Left ventricle myocardium superior (tissue), 1 donor: ENCODE measurements at places on chromosomes 4 and X.

DNA sequence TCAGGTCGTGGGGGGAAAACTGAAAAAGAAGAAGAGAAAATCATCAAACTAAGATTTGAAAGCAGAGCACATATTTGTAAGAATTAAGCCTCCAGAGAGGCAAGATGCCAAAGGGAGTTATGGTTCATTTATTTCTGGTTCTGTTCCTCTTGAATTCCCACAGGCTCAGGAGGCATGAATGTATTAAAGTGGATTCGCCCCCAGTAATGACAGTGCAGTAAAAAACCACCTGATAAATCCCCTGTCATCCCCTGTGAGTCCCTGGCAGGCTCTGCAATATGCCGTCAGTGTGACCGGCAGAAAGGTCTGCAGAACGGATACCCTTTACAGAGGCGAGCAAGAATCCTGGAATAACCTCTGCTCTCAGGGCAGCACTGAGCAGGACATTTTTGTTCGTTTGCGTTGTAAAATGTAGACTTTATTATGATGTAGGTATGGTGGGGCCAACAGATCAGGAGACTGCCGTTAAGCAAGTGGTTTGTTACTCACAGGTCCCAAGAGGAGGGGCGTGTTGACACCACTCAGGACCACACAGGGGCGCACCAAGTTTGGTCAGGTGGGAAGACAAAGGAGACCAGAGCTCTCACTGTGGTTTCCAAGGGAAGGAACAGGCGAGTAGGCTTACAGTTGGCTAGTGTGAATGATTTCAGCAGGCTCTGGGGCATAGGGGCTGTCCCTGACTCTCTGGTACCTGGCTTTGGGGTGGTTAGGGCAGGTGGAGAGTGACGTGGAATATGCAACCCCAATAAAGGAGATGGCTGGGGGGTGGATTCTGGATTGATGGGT, 75.3 kb downstream of the DHRSX start:
- no peak for DNase-seq

GRCh38 chr4:40856277-40856839, 106.6 kb downstream of the NSUN7 start:
- DNase-seq: no peak

- DNase-seq: no peak
Observed at GRCh38 chr4:4720646-4721045, 138.8 kb upstream of the MSX1 start.

DNA sequence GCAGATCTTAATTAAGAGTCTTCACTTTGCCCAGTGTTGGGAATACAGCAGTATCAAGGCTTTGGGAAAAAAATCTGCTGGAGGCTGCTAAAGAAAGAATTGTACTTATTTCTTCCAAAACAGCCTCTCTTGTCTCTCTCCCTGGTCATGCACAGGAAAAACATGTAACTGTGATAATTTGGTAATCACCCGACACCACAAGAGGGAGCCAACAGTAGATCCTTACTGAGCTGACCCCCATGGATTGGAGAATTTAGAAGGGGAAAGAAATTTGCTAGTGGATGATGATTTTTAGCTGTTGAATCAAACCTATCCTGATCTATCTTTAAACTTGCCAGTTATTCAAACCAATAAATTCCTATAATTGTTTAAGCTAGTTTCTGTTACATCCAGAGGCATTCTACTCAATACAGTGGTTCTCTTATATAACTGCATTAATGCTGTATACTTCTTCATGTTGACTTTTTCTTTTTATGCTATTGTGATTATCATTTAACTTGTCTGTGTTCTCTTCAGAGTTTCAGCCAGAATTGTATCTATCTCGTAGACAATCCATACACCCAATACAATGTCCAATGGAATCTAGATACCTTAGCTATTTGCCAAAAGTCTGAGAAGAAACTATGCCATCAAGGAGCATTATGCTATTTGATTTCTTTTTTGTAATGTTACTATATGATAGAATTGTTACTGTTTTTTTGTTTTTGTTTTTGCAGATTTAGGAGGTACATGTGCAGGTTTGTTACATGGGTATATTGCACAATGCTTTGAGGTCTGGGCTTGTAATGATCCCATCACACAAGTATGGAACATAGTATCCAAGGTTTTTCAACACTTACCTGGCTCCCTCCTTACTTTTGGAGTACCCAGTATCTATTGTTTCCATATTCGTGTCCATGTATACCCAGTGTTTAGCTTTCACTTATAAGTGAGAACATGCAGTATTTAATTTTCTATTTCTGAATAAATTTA, 31.3 kb upstream of the ARHGEF38 start:
- no peak for DNase-seq

- no peak for DNase-seq
Observed at GRCh38 chrX:9610771-9611392, 146.0 kb downstream of the TBL1X start.

GRCh38 chr4:19675172-19675811, 576.4 kb upstream of the SLIT2 start:
- DNase-seq: no peak

DNA sequence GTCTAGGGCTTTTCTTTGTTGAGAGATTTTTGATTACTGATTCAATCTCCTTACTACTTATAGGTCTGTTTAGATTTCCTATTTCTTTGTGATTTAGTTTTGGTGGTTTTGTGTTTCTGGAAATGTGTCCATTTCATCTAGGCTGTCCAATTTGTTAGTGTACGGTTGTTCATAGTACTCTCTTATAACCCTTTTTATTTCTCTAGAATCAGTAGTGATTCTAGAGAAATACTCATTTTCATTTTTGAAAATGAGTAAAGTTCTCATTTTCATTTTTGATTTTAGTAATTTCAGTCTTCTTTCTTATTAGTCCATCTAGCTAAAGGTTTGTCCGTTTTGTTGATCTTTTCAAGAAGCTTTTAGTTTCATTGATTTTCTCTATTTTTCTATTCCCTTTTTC, 7.5 kb downstream of the IL13RA1 start:
- DNase-seq: no peak

DNA sequence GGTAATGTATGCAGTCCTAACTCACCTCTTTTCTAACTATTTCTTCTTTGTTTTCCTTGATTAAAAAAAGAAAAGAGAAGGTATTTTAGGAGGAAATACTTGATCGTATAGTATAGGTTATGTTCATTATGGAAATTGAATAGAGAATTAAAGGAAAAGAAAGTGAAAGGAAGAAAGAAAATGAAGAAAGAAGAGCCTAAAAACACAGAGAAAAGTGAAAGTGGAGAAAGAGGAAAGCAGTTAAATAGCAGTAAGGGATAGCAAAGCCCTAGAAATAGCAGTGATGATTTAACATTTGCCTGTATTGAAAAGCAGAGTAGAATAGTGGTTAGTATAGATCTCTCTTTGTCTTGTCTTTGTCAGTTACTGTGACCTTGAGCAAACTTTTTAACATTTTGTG, 37.0 kb downstream of the MRPL1 start:
- no peak for DNase-seq

GRCh38 chrX:68098431-68098830, 334.9 kb downstream of the OPHN1 start:
- no peak for DNase-seq

- no peak for DNase-seq
Observed at GRCh38 chr4:17236686-17237085, 275.2 kb downstream of the QDPR start.

DNA sequence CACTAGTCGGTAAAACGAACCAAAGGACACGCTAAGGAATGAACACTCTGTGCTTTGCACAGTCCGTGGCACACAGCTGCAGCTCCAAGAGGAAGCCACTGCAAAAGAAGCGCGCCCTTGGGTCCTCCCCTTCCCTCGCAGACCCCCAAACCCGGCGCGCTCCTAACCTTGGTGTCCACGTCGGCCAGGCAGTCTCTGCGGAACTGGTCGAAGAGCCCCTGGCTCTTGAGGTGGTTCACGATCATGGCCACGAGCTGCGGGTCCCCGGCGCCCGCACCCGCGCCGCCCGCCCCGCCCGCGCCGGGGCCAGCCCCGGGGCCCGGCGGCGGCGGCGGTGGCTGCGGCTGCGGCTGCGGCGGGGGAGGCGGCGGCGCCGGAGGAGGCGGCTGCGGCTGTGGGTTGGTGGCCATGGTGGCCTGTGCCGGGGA, 333 bp downstream of the BOD1L1 start:
- DNase-seq: peak; percentile 38
